CD4-positive, alpha-beta T cell (primary cell): ENCODE measurements at places on chromosomes 7 and 10.

GRCh38 chr10:33893506-33893905 is 559.0 kb upstream of the NRP1 start:
- no peak overlapping the region for H3K4me3 ChIP-seq
- H3K27ac ChIP-seq, result no peak overlapping the region
- H3K4me1 ChIP-seq, result no peaks in the 10 kb centered on the region
- no peak for DNase-seq

- H3K27me3 ChIP-seq, result no peaks in the 10 kb centered on the region
- no peaks in the 10 kb centered on the region for H3K4me1 ChIP-seq
- peaks cover 25% of the 10 kb centered on the region for H3K36me3 ChIP-seq
- H3K27ac ChIP-seq, result no peak overlapping the region
- no peak overlapping the region for H3K4me3 ChIP-seq
- DNase-seq, result no peak
These were observed 14.2 kb upstream of the PRKAR1B start for GRCh38 chr7:741191-741671.

DNA sequence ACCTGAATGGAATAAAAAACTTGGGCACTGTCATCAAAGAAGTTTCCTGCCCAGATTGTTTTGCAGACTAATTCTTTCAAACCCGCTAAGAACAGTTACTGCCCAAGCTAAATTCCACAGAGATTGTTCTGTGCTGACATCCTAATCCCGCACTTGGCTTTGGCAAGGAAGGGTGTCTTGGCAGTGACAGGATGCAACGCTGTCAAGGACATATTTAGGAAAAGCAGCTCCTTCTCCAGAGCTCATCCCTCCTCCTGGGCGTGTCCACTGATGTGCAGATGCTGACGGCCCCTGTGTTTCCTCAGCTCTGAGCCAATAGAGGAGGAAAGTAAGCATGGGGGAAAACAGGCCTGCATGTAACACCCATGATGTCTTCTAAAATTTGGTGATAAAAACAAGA is 74.2 kb downstream of the EEPD1 start:
- no peak for DNase-seq
- no peaks in the 10 kb centered on the region for H3K36me3 ChIP-seq
- no peak overlapping the region for H3K27ac ChIP-seq
- no peak overlapping the region for H3K4me3 ChIP-seq

DNA sequence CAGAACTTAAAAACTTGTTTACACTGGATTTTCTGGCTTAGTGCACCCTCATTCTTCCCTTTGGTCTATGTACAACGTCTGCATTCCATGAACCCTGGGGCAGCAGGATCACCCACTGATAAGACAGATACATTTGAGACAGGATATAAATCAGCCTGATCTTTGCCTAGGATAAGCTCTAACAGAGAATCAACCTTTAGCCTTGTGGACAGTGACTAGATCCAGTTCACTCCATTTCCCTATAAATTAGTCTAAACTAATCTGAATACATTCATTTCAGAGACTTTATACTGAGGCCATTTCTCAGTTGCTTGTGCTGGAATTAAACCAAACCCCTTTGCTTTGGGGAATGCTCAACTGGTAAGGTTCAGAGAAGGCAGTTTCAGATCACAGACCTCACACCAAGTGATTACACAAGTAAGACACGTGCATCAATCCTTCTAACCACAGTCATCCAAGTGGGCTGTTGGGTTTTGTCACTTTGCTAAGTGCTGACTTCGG is 639.8 kb upstream of the FZD8 start:
- no peak overlapping the region for H3K4me3 ChIP-seq
- no peaks in the 10 kb centered on the region for H3K4me1 ChIP-seq
- H3K27ac ChIP-seq, result no peak overlapping the region
- DNase-seq, result no peak
- H3K36me3 ChIP-seq, result no peaks in the 10 kb centered on the region

- H3K27me3 ChIP-seq, result no peaks in the 10 kb centered on the region
- H3K4me3 ChIP-seq, result no peak overlapping the region
- no peaks in the 10 kb centered on the region for H3K4me1 ChIP-seq
- H3K36me3 ChIP-seq, result peaks cover 21% of the 10 kb centered on the region
These were observed 88.1 kb upstream of the DNAJB6 start for GRCh38 chr7:157248659-157249058.
